ACHN (cell line): ENCODE measurements at places on chromosomes 7 and 10.

GRCh38 chr10:128711806-128712205 lies 585.6 kb upstream of the MKI67 start:
- DNase-seq, result no peak

DNA sequence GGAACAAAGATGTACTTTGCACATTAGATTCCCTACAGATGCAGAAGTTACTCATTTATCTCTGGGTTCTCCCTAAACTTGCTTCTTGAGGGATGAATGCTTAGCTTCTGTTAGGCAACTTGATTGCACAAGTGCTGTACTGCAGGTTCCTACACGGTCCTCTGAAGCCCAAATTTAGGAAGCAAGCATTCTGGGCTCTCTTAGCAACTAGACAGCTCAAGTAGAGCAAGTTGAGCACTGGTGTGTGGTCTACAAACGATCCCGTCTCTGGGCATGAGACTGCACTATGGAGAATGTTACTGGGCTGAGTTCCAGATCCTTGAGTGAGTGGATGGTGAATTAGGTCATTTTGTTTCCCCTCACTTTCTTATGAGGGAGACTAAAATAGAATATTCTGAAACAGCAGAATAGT lies 14.3 kb downstream of the SEMA3D start:
- DNase-seq, result no peak

DNA sequence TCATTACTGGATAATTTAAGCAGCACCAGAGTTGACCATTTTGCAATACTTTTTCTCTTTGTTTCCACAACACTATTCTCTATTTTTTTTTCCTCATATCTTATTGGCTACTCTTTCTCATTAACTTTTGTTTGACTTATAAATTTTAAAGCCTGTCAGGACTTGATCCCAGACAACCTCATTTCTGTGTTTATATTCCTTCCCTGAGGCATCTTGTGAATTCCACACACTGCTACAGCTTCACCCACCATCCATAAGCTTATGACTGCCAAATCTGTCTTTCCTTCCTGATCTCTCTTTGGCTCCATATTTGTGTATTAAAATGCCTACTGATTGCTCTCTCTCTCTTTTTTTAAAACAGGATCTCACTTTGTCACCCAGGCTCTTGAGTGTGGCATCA lies 124.6 kb upstream of the MBL2 start:
- DNase-seq, result no peak

DNA sequence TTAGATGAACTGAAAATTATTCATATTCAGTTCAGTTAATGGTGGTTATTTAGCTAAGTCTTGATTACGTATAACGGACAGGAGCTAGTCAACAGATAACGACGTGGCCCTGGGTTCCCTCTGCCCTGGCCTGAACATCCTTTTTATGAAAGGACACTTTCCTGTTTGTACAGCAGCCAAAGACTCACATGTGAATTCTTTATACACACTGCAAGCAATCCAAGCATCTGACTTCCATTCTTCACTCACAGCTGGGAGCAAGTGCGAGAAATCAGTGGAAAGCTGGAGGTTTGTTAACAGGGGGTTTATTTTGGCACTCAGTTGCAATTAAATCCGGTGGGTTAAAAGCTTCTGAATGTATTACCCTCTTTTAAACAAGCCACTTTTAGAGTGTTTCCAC lies 148.1 kb upstream of the GDF10 start:
- no peak for DNase-seq

GRCh38 chr10:36265741-36266140 lies 623.6 kb upstream of the FZD8 start:
- DNase-seq, result no peak

DNA sequence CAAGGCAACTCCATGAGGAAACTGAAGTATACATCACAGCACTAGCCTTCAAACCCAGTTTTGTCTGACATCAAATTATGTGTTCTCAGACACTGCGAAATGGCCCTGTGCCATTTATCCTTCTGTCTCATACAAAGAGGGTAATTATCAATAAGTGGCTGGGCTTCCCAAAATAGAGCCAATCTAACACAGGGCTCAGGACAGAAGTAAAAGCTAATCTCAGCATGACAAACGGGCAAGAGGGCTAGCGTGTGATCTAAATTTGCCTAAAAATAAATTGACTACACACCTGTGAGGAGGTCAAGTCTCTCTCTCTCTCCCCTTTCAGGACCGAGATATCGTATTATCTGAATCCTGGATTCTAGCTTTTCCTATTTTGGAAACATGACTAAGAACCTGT lies 67.2 kb downstream of the DGKB start:
- DNase-seq, result no peak

DNA sequence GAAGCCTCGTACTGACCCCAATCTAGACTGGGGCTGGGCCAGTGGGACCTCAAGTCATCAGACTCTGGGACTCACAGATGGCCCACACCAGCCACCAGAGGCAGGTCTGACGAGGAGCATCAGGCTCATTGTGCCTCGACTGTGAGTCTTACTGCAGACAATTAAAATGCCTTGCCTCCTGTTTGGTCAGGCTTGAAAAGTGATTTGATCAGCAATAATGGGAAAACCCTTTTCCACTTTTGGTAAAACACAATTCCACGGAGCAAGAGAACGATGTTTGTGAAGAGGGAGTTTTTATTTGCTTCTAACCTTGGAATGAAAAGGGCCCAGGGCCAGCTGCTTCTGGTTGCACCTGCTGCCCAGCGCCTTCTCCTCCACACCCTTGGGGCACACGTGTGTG lies 43.9 kb downstream of the C10orf143 start:
- no peak for DNase-seq

DNA sequence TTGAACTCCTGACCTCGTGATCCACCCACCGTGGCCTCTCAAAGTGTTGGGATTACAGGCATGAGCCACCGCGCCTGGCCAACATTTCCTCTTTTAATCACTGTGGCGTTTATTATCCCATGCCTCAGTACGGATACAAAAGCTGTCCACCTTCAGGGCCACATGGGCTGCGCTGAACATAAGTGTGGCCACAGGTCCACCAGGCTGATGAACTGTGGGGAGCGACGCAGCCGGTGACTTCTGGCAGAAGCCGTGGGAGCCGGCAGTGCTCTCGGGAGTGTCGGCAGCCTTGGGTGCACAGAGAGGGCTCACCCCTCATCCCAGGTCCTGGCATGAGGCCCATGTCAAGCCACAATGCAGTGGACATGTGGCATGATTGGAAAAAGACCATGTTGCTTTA lies 223.6 kb downstream of the TNS3 start:
- no peak for DNase-seq

- DNase-seq, result no peak
Observed at GRCh38 chr10:52853704-52854103, 81.1 kb upstream of the MBL2 start.
